CD4-positive, alpha-beta T cell (primary cell): ENCODE measurements at places on chromosomes 1 and 21. TPM values are rescaled to one million over a fixed set of nuclear protein-coding genes. Genes with fewer than 3 reads are reported as not detected.
A peak's percentile ranks its signal among the peaks of the same experiment; 100 is the strongest.

The OXCT2 gene
- not detected for total RNA-seq

The ADAMTS4 gene
- 0.60 TPM for total RNA-seq

The THEM5 gene
- not detected for total RNA-seq

The EXO1 gene
- 1.1 TPM for total RNA-seq

The AMY1A gene
- not detected for total RNA-seq

The KIAA1614 gene
- total RNA-seq, result 0.14 TPM

GRCh38 chr1:204299814-204300365 lies 59.8 kb downstream of the PLEKHA6 start:
- H3K27ac ChIP-seq, result no peak overlapping the region
- peaks cover 3% of the 10 kb centered on the region for H3K4me1 ChIP-seq
- H3K27me3 ChIP-seq, result peaks cover 12% of the 10 kb centered on the region
- no peak overlapping the region for H3K4me3 ChIP-seq

- H3K36me3 ChIP-seq, result no peaks in the 10 kb centered on the region
- H3K4me3 ChIP-seq, result no peak overlapping the region
- H3K27me3 ChIP-seq, result no peaks in the 10 kb centered on the region
- H3K27ac ChIP-seq, result no peak overlapping the region
- peaks cover 40% of the 10 kb centered on the region for H3K4me1 ChIP-seq
These were observed 57.1 kb downstream of the WNT9A start for GRCh38 chr1:227890451-227891222.

DNA sequence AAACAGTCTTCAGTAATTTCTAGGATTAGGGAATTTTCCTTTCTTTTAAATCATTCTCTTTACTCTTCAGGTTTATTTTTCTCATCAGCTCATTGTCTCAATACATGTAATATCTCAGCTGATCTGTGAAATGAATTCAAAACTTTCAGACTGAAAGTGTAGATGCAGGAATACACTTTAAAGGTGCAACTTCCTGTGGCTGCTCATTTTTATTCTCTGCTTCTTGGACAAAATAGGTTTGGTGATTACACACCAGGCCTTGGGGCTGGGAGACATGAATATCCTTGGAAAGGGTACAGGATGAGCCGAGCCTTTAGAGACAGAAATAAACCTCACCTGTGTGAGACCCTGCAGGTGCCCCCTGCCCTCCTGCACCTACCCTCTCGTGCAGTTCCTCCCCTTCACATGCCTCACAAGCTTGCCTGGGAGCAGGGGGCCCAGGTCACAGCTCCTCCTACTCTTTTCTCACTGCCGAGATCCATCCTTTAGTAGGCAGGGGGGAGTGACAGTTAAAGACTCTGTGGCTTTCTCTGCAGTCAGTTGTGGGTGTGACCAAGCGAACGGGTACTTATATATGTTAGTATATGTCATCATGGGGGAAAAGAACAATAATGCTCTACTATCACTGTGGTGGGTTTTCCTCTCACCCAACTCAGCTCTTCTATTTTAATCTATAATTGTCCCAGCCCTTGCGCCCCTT lies 23.6 kb downstream of the XCL2 start:
- H3K4me3 ChIP-seq, result no peak overlapping the region
- H3K4me1 ChIP-seq, result peaks cover 34% of the 10 kb centered on the region
- no peaks in the 10 kb centered on the region for H3K36me3 ChIP-seq
- DNase-seq, result no peak
- peak overlapping the region; percentile 58 for H3K27ac ChIP-seq
- no peaks in the 10 kb centered on the region for H3K27me3 ChIP-seq

- no peak overlapping the region for H3K27ac ChIP-seq
- H3K36me3 ChIP-seq, result no peaks in the 10 kb centered on the region
- H3K27me3 ChIP-seq, result no peaks in the 10 kb centered on the region
- no peak overlapping the region for H3K4me3 ChIP-seq
- no peak for DNase-seq
- no peaks in the 10 kb centered on the region for H3K4me1 ChIP-seq
These were observed 123.9 kb downstream of the GLIS1 start for GRCh38 chr1:53615101-53615500.

DNA sequence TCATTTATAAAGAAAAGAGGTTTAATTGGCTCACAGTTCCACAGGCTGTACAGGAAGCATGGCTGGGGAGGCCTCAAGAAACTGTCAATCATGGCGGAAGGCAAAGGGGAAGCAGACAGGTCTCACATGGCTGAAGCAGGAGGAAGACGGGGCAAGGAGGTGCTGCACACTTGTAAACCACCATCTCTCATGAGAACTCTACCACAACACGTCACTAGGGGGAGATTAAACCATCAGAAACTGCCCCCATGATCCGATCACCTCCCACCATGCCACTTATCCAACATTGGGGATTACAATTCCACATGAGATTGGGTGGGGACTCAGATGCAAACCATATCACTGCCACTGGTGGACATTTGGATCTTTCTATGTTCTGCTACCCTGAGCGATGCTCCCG lies 351.4 kb downstream of the NPHP4 start:
- no peak overlapping the region for H3K4me3 ChIP-seq
- no peak overlapping the region for H3K27ac ChIP-seq
- H3K27me3 ChIP-seq, result peaks cover 4% of the 10 kb centered on the region
- no peaks in the 10 kb centered on the region for H3K36me3 ChIP-seq
- no peak for DNase-seq

- no peak overlapping the region for H3K4me3 ChIP-seq
- H3K4me1 ChIP-seq, result peaks cover 13% of the 10 kb centered on the region
- peaks cover 93% of the 10 kb centered on the region for H3K36me3 ChIP-seq
- H3K27me3 ChIP-seq, result no peaks in the 10 kb centered on the region
These were observed 16.0 kb downstream of the ENO1 start for GRCh38 chr1:8862528-8862927.

DNA sequence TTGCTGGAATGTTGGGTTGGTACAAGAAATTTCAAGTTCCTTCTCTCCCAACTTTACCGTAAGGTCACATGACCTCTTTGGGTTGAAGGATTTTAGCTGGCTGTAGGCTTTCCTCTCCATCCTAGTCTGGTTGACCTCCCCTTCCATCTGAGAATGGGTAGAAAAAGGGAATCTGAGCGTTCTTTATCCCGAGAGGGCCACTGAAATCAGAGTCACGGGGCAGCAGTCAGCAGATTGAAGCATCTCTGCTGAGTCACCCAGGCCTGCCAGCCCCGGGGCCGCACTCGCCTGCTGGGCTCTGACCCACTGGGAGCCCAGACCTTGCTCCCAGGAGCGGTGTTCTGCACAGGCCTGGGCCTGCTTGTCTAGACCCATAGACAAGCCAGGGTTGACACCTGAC lies 31.0 kb downstream of the TMCC2 start:
- no peak overlapping the region for H3K27ac ChIP-seq
- peaks cover 14% of the 10 kb centered on the region for H3K4me1 ChIP-seq
- H3K27me3 ChIP-seq, result no peaks in the 10 kb centered on the region
- no peak overlapping the region for H3K4me3 ChIP-seq
- no peaks in the 10 kb centered on the region for H3K36me3 ChIP-seq

GRCh38 chr1:46960250-46960649 lies 19.0 kb upstream of the CYP4A11 start:
- no peaks in the 10 kb centered on the region for H3K36me3 ChIP-seq
- no peak overlapping the region for H3K4me3 ChIP-seq
- DNase-seq, result no peak
- H3K4me1 ChIP-seq, result no peaks in the 10 kb centered on the region
- H3K27ac ChIP-seq, result no peak overlapping the region

DNA sequence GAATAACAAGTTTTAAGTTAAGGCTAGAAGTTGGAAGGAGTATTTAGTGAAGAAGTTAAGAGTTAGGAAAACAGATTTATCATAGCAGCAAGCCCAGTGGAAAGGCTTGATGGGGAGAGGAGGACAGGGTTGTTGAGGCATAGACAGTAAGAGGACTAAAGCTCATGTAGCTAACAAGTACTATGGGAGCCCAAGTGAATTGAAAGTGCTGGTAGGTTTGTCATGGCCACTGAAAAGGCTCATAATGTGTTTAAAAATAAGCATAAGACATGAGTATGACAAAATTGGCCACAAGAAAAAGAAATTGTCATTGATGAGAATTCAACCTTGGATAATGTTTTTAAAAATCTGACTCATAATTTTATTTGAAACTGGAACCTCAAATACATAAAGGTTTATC lies 49.2 kb upstream of the CRB1 start:
- no peak for DNase-seq
- H3K27me3 ChIP-seq, result no peaks in the 10 kb centered on the region
- no peaks in the 10 kb centered on the region for H3K36me3 ChIP-seq
- H3K27ac ChIP-seq, result no peak overlapping the region
- no peak overlapping the region for H3K4me3 ChIP-seq

DNA sequence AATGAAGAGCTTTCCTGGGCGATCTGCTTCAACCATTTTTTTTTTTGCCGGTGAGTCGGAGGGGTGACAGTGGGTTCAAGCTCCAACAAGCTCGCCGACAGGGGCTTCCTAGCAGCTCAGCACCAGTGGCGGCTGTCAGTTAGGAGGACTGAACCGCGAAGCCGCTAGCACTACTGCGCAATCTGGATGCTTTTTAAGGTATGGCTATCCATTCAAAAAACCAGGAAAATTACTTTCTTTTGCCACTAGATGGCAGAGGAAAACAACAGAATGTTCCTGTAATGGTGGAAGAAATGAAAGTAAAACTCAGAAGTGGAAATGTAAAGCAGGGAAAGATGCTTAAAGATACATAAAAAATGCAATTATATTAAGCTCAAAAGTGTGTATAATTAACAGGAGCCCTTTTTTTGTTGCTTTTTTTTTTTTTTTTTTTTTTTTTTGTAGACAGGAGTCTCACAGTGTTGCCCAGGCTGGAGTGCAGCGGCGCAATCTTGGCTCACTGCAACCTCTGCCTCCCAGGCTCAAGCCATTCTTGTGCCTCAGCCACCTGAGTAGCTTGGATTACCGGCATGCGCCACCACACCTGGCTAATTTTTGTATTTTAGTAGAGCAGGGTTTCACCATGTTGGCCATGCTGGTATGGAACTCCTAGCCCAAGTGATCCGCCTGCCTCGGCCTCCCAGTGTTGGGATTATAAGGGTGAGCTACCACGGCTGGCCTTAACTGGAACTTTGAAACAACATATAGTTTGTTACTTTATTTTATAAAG lies 8.5 kb downstream of the KYAT3 start:
- peaks cover 12% of the 10 kb centered on the region for H3K4me1 ChIP-seq
- peaks cover 25% of the 10 kb centered on the region for H3K36me3 ChIP-seq
- DNase-seq, result peak; percentile 82
- H3K4me3 ChIP-seq, result peak overlapping the region; percentile 9

- H3K27ac ChIP-seq, result no peak overlapping the region
- H3K36me3 ChIP-seq, result no peaks in the 10 kb centered on the region
- H3K4me3 ChIP-seq, result no peak overlapping the region
- no peak for DNase-seq
- peaks cover 15% of the 10 kb centered on the region for H3K4me1 ChIP-seq
- no peaks in the 10 kb centered on the region for H3K27me3 ChIP-seq
These were observed 12.7 kb downstream of the PADI1 start for GRCh38 chr1:17217607-17218006.

GRCh38 chr1:155938220-155938627 lies 3.2 kb upstream of the RXFP4 start:
- no peaks in the 10 kb centered on the region for H3K27me3 ChIP-seq
- H3K4me1 ChIP-seq, result peaks cover 51% of the 10 kb centered on the region
- no peak overlapping the region for H3K27ac ChIP-seq
- no peak for DNase-seq
- H3K4me3 ChIP-seq, result no peak overlapping the region

- H3K27me3 ChIP-seq, result no peaks in the 10 kb centered on the region
- no peak for DNase-seq
- no peaks in the 10 kb centered on the region for H3K4me1 ChIP-seq
- no peak overlapping the region for H3K4me3 ChIP-seq
- H3K36me3 ChIP-seq, result no peaks in the 10 kb centered on the region
These were observed 56.0 kb downstream of the TTLL7 start for GRCh38 chr1:83942914-83943313.

- DNase-seq, result no peak
- no peaks in the 10 kb centered on the region for H3K36me3 ChIP-seq
- no peaks in the 10 kb centered on the region for H3K27me3 ChIP-seq
- H3K27ac ChIP-seq, result no peak overlapping the region
- no peaks in the 10 kb centered on the region for H3K4me1 ChIP-seq
These were observed 42.0 kb downstream of the ZC3H11B start for GRCh38 chr1:219570937-219571336.

- H3K4me1 ChIP-seq, result no peaks in the 10 kb centered on the region
- no peak overlapping the region for H3K27ac ChIP-seq
- no peaks in the 10 kb centered on the region for H3K27me3 ChIP-seq
- DNase-seq, result no peak
These were observed 143.6 kb downstream of the SPATA46 start for GRCh38 chr1:162233066-162233465.

DNA sequence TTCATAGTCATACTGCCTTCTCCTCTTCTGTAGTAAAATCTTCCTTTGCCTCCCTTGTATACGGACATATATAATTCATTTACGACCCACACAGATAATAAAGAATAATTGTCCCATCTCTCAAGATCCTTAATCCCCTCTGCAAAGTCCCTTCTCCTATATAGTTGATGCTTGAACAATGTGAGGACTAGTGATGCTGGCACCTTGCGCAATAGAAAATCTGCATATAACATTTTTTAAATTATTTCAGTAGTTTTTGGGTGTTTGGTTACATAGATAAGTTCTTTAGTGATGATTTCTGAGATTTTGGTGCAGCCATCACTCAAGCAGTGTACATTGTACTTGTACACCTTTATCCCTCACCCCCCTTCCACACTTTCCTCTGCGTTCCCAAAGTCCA lies 21.0 kb downstream of the DIRAS3 start:
- no peak overlapping the region for H3K27ac ChIP-seq
- H3K4me3 ChIP-seq, result no peak overlapping the region
- DNase-seq, result no peak
- H3K27me3 ChIP-seq, result no peaks in the 10 kb centered on the region
- H3K36me3 ChIP-seq, result no peaks in the 10 kb centered on the region
- no peaks in the 10 kb centered on the region for H3K4me1 ChIP-seq

- no peak overlapping the region for H3K4me3 ChIP-seq
- no peaks in the 10 kb centered on the region for H3K4me1 ChIP-seq
- H3K27ac ChIP-seq, result no peak overlapping the region
- DNase-seq, result no peak
These were observed 408.7 kb upstream of the TMPRSS15 start for GRCh38 chr21:18812308-18812707.

DNA sequence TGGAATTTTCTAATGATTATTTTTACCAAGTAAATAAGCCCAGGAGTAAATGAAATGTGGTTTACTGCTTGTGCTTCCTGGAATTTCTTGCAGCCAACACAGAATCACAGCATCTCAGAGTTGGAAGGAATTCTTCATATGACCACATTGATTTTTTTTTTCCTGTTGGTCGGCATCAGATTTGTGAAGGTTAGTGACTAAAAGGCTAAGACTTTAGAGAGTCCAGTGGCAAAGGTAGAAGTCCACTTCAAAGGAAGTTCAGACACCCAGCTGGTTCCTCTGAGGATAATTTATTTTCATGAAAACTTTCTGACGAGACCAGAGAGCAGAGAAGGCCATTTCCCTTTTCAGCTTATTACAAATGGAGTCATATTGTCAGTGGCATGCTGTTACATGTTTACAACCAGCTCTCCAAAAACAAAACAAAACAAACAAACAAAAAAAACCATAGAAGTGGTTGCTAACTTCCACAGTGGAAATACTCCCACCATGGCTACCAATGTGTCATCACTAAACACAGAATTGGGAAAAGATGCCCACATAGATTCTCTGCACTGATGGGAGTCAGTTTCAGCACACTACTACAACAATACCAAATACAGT lies 77.2 kb upstream of the CDC42BPA start:
- H3K4me1 ChIP-seq, result no peaks in the 10 kb centered on the region
- no peaks in the 10 kb centered on the region for H3K36me3 ChIP-seq
- no peaks in the 10 kb centered on the region for H3K27me3 ChIP-seq
- no peak overlapping the region for H3K4me3 ChIP-seq
- no peak for DNase-seq
- H3K27ac ChIP-seq, result no peak overlapping the region
